ENCODE measurements at places on chromosomes 5 and 9. TPM values are rescaled to one million over a fixed set of nuclear protein-coding genes. Genes with fewer than 3 reads are reported as not detected.

The ALDOB gene
- not detected for total RNA-seq

The CCL27 gene
- total RNA-seq: not detected

The SNCB gene
- total RNA-seq: 0.09 TPM

The CENPH gene
- total RNA-seq: 5.5 TPM

The PCDHB15 gene
- total RNA-seq: 0.90 TPM

The HK3 gene
- total RNA-seq: not detected

The NFIL3 gene
- total RNA-seq: 3.2 TPM

The ANKRD34B gene
- total RNA-seq: not detected

The TNC gene
- total RNA-seq: 0.54 TPM

The FCN2 gene
- total RNA-seq: not detected

The SAXO1 gene
- not detected for total RNA-seq

The SEMA6A gene
- 0.54 TPM for total RNA-seq

The CDC20B gene
- not detected for total RNA-seq

The GLRA1 gene
- total RNA-seq: not detected

The ZNF484 gene
- total RNA-seq: 13.0 TPM

The COL27A1 gene
- total RNA-seq: 7.3 TPM

The SPATA31A3 gene
- not detected for total RNA-seq

The F2RL1 gene
- total RNA-seq: 64.2 TPM

The ELAVL2 gene
- total RNA-seq: 0.09 TPM

The SPATA31E1 gene
- total RNA-seq: not detected

The SLC34A1 gene
- total RNA-seq: not detected

The LRRC19 gene
- not detected for total RNA-seq

The UBE2QL1 gene
- total RNA-seq: 0.09 TPM

The TAF11L13 gene
- not detected for total RNA-seq

The RNF38 gene
- total RNA-seq: 12.7 TPM

The TXNDC8 gene
- not detected for total RNA-seq

The PDGFRB gene
- total RNA-seq: 0.63 TPM

The NPDC1 gene
- 29.4 TPM for total RNA-seq

The NDUFAF2 gene
- total RNA-seq: 24.0 TPM

The NXNL2 gene
- not detected for total RNA-seq

The ASPN gene
- not detected for total RNA-seq

The LHX6 gene
- 1.3 TPM for total RNA-seq

The DMRT2 gene
- not detected for total RNA-seq

The SMIM15 gene
- 66.8 TPM for total RNA-seq

The LCN15 gene
- not detected for total RNA-seq

The INSL4 gene
- not detected for total RNA-seq

The OR1Q1 gene
- total RNA-seq: not detected

The APBA1 gene
- 4.2 TPM for total RNA-seq

The CFAP77 gene
- not detected for total RNA-seq

The SUSD1 gene
- 32.1 TPM for total RNA-seq

The PCBD2 gene
- total RNA-seq: 3.1 TPM

The PTCH1 gene
- 3.9 TPM for total RNA-seq

The FRMD3 gene
- total RNA-seq: 14.8 TPM

The SLC6A7 gene
- total RNA-seq: not detected

The TMEM174 gene
- not detected for total RNA-seq

All from endothelial cell of coronary artery (primary cell).